ENCODE measurements at places on chromosomes 6 and 20. TPM values are rescaled to one million over a fixed set of nuclear protein-coding genes. Genes with fewer than 3 reads are reported as not detected.

DNA sequence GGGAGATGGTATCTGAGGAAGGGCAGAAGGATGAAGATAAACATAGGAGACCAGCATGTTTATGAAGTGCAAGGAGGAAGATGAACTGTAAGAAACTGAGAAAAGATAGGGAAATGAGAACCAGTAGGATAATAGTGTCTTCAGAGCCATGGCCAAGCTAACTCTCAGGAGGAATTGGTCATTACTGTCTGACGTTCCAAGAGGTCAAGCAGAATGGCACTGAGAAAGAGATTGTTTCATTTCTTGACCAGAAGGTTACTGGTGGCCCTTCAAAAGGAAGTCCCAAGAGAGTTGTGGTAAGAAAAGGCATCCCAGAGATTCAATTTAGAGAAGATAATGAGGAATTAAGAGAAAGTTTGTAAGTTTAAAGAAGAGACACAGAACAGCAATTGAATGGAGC, 47.5 kb downstream of the EYA4 start:
- H3K4me1 ChIP-seq = no peaks in the 10 kb centered on the region
- H3K36me3 ChIP-seq = no peaks in the 10 kb centered on the region
- peaks cover 5% of the 10 kb centered on the region for H3K27me3 ChIP-seq
- no peak overlapping the region for H3K4me3 ChIP-seq
- no peak for DNase-seq
- H3K27ac ChIP-seq = no peak overlapping the region

DNA sequence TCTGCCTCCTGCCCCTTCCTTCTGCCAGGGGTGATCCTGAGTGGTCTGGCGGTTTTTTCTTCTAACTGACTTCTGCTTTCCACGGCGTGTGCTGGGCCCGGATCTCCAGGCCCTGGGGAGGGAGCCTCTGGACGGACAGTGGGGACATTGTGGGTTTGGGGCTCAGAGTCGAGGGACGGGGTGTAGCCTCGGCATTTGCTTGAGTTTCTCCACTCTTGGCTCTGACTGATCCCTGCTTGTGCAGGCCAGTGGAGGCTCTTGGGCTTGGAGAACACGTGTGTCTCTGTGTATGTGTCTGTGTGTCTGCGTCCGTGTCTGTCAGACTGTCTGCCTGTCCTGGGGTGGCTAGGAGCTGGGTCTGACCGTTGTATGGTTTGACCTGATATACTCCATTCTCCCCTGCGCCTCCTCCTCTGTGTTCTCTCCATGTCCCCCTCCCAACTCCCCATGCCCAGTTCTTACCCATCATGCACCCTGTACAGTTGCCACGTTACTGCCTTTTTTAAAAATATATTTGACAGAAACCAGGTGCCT, 10.2 kb downstream of the SLC29A1 start:
- DNase-seq = no peak
- H3K27ac ChIP-seq = no peak overlapping the region
- no peaks in the 10 kb centered on the region for H3K27me3 ChIP-seq
- H3K4me1 ChIP-seq = peaks cover 14% of the 10 kb centered on the region

DNA sequence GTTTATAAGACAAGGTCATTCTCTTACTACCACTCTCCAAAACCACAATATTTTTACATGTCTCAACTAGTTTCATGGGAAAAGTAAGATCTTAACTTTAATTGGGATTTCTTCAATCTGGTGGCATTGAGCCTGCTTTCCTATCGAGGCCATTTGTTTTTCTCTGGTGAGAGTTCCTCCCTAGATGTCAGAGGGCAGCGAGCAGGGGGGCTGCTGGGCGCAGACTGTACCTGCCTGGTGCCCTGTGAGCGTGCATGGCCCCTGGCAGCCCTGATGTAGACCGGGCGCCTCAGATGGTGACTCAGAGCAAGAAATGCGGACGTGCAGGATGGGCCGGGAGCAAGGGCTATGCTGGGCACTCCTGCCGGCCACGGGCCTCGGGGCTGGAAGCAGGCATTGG, 27.2 kb downstream of the ERMARD start:
- no peaks in the 10 kb centered on the region for H3K4me1 ChIP-seq
- DNase-seq = no peak
- no peaks in the 10 kb centered on the region for H3K27me3 ChIP-seq
- no peak overlapping the region for H3K4me3 ChIP-seq

DNA sequence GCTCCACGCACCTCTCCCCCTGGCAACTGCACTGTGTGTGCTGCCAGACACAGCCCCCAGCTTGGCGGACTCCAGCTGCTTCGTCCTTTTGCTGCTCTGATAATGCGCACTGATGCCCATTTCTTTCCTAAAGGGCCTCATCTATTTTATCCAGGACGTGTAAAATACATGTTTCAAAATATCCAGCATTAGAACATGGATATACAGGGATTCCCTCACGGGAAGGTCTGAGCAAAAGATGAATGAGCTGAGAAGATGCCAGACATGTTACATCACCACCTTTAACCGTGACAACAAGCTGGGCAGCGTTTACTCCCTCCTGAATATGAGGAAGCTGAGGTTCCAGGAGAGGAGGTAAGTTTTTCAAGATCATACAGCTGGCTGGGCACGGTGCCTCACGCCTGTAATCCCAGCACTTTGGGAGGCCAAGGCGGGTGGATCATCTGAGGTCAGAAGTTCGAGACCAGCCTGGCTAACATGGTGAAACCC, 32.8 kb downstream of the TNXB start:
- H3K36me3 ChIP-seq = no peaks in the 10 kb centered on the region
- H3K27me3 ChIP-seq = peaks cover 1% of the 10 kb centered on the region
- no peak overlapping the region for H3K4me3 ChIP-seq
- no peak for DNase-seq
- no peaks in the 10 kb centered on the region for H3K4me1 ChIP-seq

- DNase-seq = no peak
- H3K4me3 ChIP-seq = no peak overlapping the region
- no peak overlapping the region for H3K27ac ChIP-seq
- peaks cover 2% of the 10 kb centered on the region for H3K36me3 ChIP-seq
Observed at GRCh38 chr6:90319044-90319443, 22.4 kb upstream of the BACH2 start.

DNA sequence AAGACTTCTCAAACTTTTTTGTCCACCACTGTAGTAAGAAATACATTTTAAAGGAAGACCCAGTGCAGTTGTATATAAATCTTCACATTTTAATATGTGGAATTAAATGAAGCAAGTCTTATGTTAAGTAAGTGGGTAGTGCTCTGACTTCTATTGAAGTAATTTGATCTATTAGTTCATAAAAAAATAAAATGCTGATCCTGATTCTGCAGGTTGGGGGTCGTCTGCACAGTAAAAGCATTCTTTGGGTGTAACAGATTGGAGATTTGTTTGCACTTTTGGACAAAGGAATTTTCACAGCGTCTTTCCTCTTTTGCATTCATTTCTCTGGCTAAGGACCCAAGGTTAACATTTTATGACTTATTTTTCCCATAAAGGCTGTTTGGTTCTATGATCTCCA, 106.8 kb downstream of the RNF144B start:
- H3K27ac ChIP-seq = no peak overlapping the region
- no peak for DNase-seq
- no peak overlapping the region for H3K4me3 ChIP-seq
- H3K36me3 ChIP-seq = no peaks in the 10 kb centered on the region
- peaks cover 3% of the 10 kb centered on the region for H3K4me1 ChIP-seq

GRCh38 chr6:1080453-1081337, 231.2 kb upstream of the FOXQ1 start:
- H3K36me3 ChIP-seq = no peaks in the 10 kb centered on the region
- no peak for DNase-seq
- no peak overlapping the region for H3K27ac ChIP-seq
- H3K27me3 ChIP-seq = no peaks in the 10 kb centered on the region
- H3K4me3 ChIP-seq = no peak overlapping the region

The GNAS-AS1 gene
- 0.14 TPM for polyA plus RNA-seq

The PROCR gene
- polyA plus RNA-seq = 6.0 TPM

GRCh38 chr20:49529470-49529869, 38.5 kb downstream of the PTGIS start:
- H3K36me3 ChIP-seq = no peaks in the 10 kb centered on the region
- H3K4me1 ChIP-seq = peaks cover 6% of the 10 kb centered on the region
- H3K27ac ChIP-seq = no peak overlapping the region
- no peak for DNase-seq
- H3K4me3 ChIP-seq = no peak overlapping the region

GRCh38 chr6:52672412-52673025, 1.6 kb downstream of the TMEM14A start:
- peaks cover 11% of the 10 kb centered on the region for H3K4me1 ChIP-seq
- H3K4me3 ChIP-seq = peak overlapping the region; percentile 95
- no peak for DNase-seq
- H3K27ac ChIP-seq = peak overlapping the region; percentile 37

DNA sequence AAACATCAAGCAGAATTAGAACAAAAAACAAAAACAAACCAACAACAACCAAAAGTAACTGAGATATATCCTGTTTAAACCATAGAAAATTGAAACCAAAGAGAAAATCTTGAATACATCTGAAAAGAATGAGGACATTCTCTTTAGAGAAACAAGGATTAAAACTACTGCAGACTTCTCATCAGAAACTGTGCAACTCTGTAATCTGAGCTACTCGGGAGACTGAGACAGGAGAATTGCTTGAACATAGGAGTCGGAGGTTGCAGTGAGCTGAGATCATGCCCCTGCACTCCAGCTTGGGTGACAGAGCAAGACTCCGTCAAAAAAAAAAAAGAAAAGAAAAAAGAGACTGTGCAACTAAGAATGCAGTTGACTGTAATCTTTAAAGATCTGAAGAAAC, 153.4 kb downstream of the SYNDIG1 start:
- H3K4me1 ChIP-seq = peaks cover under 1% of the 10 kb centered on the region
- H3K27me3 ChIP-seq = peaks cover 4% of the 10 kb centered on the region
- no peaks in the 10 kb centered on the region for H3K36me3 ChIP-seq
- H3K27ac ChIP-seq = no peak overlapping the region
- H3K4me3 ChIP-seq = no peak overlapping the region
- DNase-seq = no peak

Data from naive thymus-derived CD8-positive, alpha-beta T cell (primary cell).